ENCODE measurements at places on chromosomes 3 and 15.

DNA sequence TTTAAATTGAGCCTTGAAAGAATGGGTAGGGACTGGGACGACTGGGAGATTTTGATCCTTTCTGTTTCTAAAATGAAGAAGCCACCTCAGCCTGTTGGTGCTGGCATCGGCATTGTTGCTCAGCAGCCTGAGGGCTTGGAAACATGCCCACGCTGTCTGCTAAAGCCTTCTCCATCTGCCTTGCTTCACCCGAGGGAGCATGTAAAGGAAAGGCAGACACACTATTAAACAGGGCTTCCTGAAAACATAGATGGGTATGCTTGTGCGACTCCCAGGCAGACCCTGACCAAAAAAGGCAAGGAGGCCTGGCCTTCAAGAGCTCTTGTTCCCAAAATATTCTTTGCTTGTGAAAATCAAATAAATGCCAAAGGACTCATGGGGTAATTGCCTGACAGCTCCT lies 84.2 kb upstream of the SLC4A7 start:
- no peak for DNase-seq

GRCh38 chr3:187912007-187912406 lies 166.7 kb upstream of the BCL6 start:
- DNase-seq = no peak

- DNase-seq = no peak
Measured at GRCh38 chr3:25151903-25152295, 276.2 kb upstream of the RARB start.

DNA sequence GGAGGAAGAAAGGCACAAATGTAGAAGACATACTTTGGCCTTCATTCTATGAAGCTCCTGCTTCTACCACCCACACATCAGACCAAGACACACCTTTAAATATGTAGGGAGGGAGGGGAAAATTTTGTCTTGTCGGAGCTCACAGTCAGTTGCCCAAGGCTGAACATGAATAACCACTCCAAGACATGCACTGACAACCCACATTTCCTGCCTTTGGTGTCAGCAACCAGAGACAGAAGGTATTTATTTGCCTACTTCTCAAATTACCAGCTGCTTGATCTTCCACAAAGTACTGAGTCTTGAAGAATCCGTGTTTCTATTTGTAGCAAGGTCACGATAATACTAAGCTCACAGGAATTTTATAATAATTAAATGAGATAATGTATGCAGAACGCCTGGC lies 169.7 kb downstream of the KCNMB2 start:
- no peak for DNase-seq

GRCh38 chr3:49415931-49416601 lies 3.8 kb downstream of the TCTA start:
- DNase-seq = no peak

DNA sequence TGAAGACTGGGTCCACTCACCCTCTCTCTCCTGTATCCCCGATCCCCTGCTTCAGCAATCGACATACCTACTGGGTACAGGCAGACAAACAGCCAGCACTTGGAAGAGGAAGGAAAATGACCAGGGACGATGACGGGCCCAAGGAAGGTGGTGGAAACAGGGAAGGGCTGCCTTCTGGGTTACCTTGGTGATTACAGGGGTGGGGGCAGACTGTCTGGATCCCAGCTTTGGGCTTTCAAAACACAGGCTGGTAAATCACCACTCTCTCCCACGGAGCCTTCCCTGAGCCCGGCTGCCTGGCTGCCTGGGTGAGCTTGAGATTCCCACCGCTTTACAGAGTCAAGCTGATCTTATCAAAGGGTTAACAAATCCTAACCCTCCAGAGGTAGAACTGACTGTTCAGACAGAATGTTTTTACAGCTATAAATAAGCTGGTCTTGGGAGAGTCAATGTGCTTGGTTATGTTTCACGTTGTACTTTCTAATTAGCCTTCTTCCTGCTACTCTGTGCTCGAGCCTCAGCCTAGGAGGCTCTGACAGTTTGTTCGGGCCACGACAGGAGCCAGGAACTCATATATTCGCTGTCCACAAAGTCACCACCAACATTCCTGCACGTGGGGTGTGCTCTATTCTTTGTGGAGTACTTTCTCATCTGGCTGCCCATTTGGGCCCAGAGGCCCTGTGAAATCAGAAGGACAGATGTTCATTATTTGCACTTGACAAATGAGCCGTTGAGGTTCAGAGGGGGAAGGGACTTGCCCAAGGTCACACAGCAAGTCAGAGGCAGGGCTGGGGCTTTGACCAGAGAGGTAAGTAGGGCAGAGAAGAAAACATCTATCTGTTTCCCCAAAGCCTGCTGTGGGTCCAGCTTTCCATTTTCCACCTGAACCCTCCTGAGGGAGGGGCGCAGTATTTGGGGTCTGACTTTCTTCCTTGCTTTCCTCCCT lies 63.5 kb downstream of the FEM1B start:
- no peak for DNase-seq

DNA sequence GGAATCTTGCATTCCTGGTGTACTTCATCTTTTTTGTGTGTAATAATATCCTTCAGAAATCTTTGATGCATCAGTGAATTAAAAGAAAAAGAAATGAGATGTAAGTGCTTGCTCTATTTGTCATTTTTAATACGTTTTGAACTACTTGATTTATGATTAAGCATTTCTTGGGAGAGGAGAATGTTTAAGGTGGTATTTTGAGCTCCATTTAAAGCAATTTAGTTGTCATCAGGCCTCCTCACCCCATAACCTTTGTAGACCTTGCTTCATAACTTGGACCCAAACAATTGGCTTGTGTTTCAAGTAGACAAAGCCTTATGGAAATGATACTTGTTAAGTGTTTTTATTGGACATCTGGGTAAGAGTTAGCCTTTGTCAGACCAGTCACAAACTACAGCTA lies 87.1 kb upstream of the VEPH1 start:
- no peak for DNase-seq

DNA sequence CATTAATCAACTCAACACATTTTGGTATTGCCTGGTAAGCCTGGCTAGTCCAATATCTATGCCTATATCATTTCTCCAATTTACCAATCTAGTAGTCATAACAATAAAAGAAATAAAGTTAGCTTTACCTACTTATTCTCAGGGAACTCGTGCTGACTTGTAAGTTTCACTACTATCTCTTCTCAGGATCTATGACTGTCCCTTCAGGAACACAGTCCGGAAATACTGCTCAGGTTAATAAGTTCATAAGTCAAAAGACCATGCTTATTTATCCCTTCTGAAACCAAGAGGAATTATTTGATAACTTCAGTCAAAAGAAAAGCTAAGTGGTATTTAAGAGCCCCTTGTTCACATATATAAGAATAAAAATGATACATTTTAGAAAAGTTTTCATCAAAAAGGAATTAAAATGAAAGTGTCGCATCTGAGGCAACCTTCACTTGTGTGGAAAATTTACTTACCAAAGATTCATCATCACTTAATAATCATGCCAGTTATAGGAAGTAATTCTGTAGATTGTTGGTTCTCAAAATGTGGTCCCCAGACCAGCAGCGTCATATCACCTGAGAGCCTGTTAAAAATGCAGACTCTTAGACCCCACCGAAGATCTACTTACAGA lies 15.5 kb upstream of the THRB start:
- no peak for DNase-seq

DNA sequence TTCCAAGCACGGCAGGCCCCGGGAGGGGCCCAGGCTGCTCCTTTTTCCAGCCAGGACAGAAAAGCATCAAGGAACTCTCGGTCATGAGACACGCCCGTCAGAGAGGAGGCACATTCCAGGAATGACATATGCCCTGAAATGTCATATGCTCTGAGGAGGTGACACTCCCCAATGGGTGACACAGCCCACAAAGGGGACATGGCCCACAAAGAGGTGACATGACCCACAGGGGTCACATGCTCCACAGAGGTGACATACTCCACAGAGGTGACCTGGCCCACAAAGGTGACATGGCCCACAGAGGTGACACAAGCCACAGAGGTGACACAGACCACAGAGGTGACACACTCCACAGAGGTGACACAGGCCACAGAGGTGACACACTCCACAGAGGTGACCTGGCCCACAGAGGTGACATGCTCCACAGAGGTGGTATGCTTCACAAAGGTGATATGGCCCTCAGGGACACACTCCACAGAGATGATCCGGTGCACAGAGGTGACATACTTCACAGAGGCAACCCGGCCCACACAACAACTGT lies 79.2 kb downstream of the ABHD5 start:
- DNase-seq = no peak

DNA sequence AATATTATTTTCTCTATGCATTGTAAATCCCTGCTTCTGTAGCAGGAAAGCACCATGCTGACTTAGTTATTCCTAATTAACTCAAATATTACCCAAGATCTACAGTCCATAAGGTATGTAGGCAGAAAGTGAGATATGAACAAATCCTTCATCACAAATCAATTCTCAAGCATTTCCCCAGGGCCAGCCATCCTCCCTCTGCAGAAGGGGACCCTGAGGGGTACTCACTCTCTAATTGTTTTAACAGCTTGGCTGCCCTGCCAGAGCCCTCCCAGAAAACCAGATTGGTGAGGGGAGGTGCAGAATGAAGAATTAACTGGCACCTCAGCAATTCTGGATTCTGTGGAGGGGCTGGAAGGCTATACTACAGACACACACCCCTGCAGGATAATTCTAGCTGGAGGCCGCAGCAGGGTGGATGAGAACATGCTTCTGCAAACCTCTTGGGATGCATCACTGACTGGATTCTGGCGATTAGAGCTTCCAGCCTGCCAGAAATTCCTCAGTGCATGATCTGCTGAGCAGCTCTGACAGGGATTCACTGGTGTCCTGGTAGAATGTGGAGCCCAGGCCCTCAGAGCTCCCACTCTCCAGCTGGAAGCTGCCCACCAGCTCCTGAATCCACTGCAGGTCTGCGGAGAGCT lies 88.6 kb upstream of the HERC1 start:
- no peak for DNase-seq

DNA sequence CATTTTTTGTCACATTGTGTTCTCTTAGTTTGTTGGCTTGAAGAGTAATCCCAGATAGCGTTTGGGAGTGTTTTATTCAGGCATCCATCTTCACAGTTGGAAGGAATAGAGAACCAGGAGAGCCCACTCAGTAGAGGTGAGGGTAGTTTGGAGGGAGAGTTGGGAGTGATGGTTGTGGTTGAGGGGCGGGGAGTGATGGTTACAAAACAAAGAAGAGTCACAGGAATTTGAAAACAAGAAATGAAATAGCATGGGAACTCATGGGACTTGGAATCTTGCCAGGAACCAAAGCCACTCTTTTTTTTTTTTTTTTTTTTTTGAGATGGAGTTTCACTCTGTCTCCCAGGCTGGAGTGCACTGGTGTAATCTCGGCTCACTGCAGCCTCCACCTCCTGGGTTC lies 36.3 kb downstream of the DUT start:
- DNase-seq = no peak

DNA sequence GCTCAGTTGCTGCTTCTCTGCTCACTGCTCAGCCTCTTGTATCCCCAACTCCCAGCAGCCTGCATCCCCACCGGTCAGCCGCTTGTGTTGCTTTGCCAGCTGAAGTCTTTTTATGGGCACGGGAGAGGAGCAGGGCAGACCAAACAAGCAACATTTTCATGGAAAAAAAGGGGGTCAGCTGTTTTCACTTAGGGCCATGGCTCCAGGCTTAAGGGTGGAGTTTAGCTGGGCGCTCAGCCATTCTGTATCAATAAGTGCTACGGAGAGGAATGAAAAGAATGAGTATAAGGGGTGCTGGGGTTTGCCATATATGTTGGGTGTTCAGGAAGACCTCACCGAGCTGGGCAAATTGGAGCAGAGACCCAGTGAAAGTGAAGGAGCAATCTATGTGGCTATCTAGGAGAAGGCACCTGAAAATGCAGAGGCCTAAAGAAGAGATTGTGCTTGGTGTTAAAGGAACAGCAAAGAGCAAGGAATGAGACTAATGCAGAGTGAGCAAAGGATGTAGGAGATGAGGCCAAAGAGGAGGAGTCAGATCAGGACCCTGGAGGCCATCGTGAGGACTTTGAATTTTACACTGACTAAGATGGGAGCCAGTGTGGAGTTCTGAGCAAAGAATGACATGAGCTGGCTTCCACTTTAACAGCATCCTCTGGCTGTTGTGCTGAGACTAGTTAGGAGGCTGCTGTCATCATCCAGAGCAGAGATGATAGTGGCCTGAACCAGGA lies 16.6 kb upstream of the IREB2 start:
- no peak for DNase-seq

All from ELF-1 (cell line).